ENCODE measurements at places on chromosomes 11 and 22.

DNA sequence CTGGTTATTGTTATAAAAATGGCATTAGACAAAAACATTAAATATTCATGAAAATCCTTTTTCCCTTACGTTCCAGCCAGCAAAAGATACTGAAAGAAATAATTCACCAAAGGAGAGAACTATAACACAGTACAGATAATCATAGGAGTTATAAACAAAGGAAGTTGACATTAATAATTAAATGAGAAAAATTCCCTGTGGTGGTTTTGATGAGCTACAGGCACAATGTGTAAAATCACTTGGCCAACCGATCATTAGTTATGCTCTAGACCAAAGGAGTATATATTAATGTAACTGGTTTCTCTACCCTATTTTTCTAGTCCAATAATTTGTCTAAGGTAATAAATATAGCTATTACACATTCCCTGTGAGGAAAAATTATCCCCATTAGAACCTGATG is 534.7 kb downstream of the CNTN5 start:
- no peak for DNase-seq

DNA sequence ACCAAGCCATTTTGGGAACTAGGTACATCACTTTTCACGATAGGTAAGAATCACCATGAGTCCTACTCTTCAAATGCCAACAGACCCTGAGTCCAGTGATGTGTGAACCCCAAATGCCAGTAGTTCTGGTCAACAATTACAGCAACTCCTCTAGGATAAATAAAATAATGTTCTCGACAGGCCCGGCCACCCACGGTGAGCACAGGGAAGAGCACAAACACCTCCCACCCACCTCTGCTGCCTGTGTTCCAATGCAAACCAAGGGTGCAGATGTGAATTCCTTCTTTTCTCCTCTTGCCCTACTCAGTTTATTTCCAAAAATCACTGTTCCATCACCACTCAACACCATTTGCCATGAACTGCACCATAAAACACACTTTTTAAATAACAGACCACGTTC is 33.3 kb downstream of the MPPED2 start:
- no peak for DNase-seq

- no peak for DNase-seq
Measured at GRCh38 chr11:30203850-30204249, 27.0 kb upstream of the FSHB start.

- DNase-seq = no peak
Measured at GRCh38 chr22:45688600-45689080, 17.0 kb downstream of the ATXN10 start.

- no peak for DNase-seq
Measured at GRCh38 chr11:130055617-130056016, 14.1 kb upstream of the APLP2 start.

- no peak for DNase-seq
Measured at GRCh38 chr11:11580841-11581411, 40.9 kb downstream of the GALNT18 start.

GRCh38 chr22:46092011-46092410 is 58.3 kb upstream of the PPARA start:
- no peak for DNase-seq

GRCh38 chr11:31926106-31926505 is 115.0 kb upstream of the PAX6 start:
- no peak for DNase-seq

DNA sequence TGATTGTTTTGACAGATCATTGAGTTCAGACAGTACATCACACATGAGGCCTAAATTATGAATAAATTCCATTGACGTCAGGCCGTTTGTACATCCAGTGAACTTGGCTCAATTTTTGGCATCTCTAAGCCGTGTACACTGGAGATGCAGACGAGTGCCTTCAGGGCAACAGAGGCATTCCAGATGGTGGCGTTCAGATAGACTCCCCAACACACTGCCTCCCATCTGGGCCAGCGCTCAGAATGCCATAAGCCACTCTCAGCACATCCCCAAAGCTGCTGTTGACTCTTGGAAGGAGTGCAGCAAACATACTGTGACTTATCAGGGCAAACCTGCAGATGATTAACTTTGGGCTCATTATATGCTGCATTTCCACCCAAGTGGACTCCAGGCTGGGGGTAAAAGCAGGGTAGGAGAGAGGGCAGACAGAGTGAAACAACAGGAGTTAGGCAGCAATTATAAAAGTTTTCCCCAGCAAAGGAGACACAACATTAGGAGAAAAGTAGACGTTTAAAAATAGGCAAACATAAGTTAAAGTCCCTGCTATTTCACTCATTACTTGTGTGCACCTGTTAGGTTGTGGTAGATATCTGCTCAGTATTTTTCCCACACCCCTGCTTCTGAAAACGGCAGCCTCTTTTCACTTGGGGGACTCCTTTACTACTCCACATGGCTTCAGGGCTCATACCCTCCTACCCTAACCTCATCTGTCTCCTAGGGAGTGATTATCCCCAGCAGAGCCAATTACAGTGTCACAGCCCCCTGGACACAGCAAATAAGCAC is 60.2 kb upstream of the PDE3B start:
- DNase-seq = peak; percentile 42

DNA sequence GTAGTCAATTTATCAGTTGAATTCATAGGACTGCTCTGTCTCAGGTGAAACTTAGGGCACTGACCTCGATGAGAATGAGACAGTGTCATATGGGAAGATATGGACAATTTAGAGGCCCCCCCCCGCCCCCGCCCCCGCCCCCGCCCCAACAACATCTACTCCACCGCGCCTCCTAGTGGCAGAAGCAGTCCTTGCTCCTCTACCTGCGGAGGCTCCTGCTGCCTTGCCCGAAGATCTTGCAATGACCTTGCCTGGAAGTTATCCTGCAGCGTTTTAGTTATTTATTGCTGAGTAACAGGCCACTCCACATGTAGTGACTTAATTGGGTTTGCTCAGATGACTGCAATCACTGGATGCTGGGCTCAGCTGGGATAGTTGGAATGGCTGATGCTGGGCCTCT is 15.2 kb downstream of the SERPINH1 start:
- DNase-seq = no peak

DNA sequence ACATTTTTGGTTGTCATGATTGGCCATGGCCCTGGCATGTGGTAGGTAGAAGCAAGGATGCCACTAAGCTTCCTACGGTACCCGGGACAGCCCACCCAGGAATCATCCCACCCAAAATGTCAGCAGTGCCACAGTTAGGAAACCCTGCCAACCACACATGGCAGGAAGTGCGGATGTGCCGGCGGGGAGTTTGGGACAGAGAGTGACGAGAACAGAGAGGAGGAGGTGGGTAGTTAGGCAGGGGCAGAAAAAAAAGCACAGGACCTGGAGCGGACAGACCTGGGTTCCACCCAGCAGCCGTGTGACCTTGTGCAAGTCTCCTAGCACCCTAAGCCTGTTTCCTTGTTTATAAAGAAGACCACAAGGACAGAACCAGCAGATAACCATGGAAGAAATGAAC is 3.3 kb downstream of the SPI1 start:
- DNase-seq = no peak

- no peak for DNase-seq
Measured at GRCh38 chr11:27084518-27084917, 43.9 kb downstream of the BBOX1 start.

GRCh38 chr11:64276653-64277431 is 7.6 kb downstream of the BAD start:
- DNase-seq = peak; percentile 76

DNA sequence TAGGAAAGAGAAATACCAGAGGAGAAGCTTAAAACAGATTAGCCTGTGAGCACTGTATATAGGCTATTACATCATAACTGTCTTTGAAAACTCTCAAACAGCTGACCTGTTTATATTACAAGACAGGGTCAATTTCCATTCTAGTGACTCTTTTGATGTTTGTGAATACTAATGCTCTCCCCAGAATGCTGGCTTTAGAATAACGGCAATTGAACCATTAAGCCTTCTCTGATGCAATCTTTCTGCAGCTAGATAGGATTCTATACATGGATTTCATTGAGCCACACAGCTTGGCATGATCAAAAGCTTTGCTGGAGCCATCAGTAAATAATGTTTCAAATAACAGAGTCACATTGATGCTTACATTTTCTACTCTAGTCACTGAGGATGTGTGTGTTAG is 122.7 kb upstream of the FAT3 start:
- DNase-seq = no peak

DNA sequence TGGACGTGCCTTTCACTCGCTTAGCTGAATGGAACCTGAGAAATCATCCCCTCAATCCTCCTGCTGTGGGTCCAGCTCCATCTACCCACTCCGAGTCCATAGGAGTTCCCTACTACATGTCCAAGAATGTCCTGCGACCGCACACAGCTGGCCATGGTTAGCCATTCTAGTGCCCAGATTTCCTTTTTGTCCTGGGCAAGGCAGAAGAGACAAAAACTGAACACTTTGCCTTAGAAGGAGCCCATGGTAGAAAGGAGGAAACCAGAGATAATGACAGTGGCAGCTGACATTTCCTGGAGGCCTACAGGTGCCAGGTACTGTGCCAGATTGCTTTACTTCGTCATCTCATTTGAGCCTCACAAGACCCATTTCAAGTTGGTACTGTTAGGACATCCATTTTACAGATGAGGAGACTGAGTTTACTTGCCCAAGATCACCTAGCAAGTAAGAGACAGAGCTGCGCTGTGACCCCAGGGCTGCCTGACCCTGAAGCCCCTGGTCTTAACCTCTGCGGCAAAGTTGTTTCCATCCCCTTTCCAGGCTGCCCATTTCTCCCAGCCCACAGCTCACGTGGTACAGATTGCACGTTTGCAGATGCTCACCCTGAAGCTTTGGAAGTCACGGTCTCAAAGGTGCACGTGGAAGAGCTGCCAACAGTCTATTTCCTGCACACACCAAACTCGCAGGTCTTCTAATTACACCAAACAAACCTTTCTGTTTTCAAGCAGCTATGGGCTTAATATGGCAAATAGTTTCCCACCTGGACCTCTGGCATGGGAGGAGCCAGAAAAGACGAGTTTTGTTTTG is 112.7 kb downstream of the ZBTB16 start:
- no peak for DNase-seq

GRCh38 chr22:47565607-47566006 is 803.2 kb downstream of the TBC1D22A start:
- no peak for DNase-seq

- no peak for DNase-seq
Measured at GRCh38 chr22:28600546-28601143, 79.0 kb downstream of the TTC28 start.

DNA sequence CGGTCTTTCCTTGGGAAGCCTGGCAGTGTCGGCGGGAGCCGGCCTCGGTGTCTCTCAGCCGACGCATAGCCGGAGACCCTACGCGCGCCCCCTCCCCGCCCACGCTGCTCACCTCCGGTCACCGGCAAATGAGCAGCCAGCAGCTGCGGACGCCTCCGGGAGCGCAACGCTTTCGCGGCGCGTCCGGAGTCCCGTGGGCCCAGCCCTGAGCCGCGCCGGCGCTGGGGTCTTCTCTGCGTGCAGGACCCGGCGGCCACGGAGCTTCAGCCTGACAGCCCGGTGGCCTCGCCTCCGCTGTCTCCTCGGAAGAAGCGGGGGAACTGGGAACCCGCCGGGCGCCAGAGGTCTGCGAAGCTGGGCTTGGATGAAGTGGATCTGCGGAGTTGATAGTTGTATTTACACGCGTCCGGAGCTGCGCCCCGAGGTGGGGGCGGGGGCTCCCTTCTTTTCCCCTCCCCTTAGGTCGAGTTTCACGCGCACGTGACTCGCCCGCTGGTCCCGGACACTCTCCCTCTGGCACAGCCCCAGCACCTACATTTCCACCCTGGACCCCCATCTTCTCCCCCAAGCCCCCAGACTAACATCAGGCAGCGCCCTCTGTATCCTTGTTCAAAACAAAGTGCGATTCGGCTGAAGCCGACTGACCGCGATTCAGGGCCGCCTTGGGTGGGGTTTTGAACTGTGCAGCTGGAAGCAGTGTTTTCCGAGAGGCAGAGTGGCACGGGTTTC is at the start of gene SLC43A1:
SLC43A1 (minus strand) TSS at position 371 of the 729 bp plus-strand sequence. CDS start 1,591 bp downstream, outside the sequence.
- DNase-seq = peak; percentile 50

- no peak for DNase-seq
Measured at GRCh38 chr11:30853439-30853838, 267.3 kb upstream of the MPPED2 start.

- no peak for DNase-seq
Measured at GRCh38 chr11:114080219-114080618, 20.7 kb downstream of the ZBTB16 start.

DNA sequence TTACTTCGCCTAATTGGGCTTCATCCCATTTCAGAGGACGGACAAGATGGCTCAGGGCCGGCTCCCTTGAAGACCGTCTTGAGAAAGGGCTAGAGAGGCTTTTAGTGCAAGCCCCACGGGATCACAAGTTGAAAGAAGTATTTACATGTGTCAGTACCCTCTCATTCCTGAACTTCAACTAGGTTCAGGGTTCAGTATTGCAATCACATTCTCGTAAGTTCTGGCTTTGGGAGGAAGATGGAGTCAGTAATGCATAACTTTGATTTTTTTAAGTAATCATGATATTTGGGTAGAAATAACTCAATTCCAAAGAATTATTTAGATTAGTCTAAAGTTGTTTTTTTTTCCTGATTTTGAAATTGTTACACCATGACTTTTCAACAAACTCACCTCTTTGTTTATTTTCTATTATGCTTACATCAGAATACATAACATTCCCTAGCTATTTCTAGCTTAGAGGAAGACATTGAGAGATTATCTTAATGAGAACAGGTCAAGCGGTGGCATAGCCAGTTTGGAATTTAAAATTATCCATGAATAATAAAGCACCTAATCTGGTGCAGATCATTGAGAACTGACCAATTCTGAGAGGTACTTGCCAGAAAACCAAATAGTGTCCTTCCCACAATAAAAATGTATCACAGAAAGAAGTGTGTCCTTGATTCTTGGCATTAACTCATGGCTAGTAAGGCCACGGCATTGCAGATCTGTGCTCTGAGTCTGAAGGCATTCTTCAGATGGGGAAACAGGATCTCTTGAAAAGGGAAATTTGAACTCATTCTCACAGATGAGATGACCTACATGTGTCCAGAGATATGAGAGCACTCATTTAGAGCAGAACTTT is 92.1 kb upstream of the BLID start:
- DNase-seq = no peak

DNA sequence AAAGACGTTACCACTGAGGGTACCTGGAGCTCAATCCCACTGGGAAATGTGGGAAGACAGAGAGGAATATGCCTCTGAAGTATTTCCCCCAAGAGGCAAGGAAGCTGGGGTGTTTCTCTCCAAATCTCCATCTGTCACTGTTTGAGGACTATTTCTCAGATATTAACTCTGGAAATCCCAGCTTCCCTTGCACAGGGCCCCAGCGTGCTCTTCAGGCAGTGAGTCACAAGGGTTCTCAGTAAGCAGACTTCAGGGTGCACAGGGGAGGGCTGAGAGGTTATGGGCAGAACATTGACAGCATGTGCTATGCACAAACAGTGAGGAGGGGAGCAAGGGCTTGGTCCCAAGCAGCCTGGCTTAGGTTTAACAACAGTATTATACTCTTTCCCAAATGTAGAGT is 60.9 kb upstream of the EED start:
- no peak for DNase-seq

DNA sequence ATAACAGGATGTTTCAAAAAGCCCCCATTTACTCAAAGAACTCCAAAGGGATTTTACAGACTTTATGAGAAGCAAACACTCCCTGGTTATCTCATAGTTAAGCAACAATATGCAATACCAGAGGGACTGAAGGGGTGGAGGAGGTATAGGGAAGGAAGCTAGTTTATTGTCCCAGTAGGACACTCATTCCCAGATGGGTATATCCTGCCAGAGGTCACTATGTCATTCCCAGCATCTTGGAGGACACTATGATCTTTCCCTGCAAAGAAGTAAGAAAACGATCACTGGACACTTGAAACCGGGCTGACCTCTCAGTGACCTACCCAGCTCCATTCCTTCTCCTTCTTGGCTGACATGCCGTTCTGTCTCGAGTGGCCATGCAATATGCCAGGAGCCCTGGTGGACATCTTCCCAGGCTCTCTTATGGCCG is 114.5 kb downstream of the NAT10 start:
- no peak for DNase-seq

GRCh38 chr11:11038352-11038751 is 180.5 kb upstream of the ZBED5 start:
- DNase-seq = no peak
